ENCODE measurements at places on chromosomes 7 and 10. TPM values are rescaled to one million over a fixed set of nuclear protein-coding genes. Genes with fewer than 3 reads are reported as not detected.

DNA sequence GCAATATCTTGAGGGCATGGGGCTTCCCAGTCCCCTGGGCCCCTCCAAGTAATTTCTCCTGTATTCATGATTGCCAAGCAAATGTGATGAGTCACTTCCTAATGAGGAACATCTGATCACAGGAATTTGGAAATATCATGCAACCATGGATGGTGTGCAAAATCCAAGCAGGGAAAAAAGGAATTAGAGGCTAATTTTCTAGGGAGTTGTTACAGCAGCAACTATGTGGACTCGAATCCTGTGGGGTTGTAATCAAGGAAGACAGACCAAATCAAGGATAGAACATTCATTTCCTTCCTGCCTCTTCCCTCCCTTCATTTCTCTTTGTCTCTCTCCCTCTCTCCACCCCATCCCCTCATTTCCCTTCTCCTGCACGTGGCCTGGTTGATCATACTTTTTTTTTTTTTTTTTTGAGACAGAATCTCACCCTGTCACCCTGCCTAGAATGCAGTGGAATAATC is 23.9 kb upstream of the AGFG2 start:
- no peak for DNase-seq

DNA sequence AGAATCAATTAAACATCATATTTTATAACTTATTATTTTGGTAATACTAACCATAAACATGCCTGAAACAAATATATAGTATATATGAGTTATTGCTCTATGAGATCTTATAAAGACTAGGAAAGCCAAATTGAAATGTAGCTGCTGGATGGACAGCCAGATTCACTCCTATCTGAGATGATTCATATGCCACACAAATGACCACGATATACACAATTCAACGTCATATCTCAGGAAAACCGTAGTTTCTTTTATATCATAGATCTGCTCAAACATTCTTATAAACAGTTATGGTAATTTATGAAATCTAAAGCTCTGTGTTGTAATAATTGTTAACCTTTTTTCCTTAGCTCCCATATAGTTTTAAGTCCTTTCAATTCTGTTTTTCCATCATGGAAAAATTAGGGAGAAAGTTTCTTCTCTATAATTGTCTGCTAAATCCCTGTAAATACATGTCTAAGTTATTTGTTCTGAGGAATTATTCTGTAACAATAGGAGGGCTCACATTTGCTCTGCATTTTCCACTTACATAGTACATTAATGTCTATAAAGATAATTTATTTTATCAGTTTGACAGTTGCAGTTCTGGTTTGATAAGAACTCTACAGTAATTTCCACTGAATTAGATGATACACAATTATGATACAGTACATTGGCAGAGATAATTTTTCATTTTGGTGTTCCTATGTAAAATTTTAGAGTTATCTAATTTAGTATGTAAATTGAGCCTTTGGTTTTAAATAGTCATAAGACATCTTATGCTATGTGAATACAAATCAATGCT is 42.7 kb downstream of the GNAT3 start:
- DNase-seq: no peak

DNA sequence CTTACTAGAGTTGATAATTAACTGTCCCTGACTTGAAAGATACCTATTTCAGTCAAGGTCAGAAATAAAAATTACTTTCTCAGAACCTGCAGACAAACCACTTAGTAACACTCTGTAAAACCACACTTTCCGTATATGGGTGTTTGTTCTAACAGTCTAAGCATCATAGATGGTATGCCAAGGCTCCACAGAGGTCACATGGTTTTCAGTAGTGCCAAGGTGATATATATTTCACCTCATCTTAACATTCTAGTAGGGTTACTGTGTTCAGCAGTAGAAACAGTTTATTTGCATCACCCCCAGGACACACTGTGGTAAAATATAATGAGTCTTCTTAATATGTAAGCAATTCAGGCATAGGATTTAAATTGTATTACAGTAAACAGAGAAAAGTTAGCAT is 61.5 kb downstream of the KCND2 start:
- no peak for DNase-seq

GRCh38 chr7:158850545-158851102 is 5.7 kb upstream of the DYNC2I1 start:
- DNase-seq: no peak

- DNase-seq: no peak
Observed at GRCh38 chr10:12403119-12403518, 53.8 kb downstream of the CAMK1D start.

DNA sequence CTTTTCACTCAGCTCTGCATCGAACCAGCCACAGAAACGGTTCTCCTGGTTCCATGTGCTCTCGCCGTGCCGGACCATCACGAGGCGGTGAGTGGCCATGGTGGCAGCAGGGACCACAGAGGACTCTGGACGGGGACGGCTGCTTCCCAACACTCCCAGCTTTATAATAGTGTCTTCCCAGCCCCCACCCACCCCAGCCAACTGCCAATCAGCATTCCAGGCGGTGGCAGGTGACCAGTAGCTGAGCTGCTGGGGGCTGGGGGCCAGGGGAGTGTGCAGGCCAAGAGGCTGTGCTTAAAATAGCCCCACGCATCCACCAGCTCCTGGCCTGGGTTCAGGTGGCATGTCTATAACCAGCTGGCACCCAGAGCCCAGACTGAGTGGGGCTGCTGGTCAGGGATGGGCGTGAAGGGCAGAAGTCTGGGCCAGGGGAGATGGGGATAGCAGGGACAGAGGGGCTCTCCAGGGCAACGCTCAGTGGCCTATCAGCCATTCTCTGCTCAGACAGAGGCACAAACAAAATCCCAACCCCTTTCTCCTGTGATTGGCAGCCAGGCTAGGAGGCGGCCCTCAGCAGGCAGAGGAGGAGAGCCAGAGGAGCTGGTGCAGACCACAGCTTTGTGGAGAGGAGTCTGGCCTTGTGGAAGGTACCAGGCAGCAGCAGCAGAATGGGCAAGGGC is at the start of gene PGAM2:
Gene PGAM2, minus strand, starts transcription at position 137 of the 680 bp plus-strand sequence. Its CDS starts 38 bp downstream, at position 99.
- DNase-seq: no peak

DNA sequence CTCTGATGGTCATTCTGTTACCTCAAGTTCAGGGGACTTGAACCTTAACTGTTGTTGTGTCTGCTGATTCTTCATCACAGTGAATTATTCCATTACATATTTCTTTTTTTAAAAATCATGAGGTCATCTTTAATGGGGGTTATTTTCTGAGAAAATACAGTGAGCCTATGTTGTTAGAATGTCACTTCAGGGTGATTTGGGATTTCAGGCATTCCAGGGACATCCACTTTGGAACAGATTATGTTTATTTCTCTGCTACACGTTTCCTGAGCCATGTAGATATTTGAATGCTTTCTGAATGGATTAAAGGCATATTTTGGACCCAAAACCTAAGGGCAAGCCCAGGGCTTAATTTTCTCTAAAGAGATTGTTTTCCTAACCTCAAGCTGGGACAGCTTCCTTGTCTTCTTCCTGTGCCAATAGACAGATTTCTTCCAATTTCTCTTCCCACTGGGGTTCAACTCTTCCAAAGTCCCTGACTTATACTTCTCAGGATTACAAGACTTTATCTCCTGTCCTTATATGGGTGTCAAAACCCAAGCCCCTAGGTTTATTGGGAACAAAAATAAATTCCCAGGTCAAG is 271.7 kb downstream of the ARHGAP12 start:
- DNase-seq: no peak

DNA sequence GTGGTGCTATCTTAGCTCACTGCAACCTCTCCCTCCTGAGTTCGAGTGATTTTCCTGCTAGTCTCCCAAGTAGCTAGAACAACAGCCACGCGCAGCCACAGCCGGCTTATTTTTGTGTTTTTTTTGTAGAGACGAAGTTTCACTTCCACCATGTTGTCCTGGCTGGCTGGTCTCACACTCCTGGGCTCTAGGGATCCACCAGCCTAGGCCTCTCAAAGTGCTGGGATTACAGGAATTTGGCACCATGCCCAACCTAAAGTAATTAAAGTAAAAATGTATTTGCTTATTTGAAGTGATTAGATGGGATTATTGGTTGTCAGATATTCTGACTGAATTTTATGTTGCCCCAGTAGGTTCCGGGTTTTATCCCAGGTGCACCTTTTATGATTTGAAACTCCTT is 22.7 kb downstream of the LUC7L2 start:
- DNase-seq: no peak

DNA sequence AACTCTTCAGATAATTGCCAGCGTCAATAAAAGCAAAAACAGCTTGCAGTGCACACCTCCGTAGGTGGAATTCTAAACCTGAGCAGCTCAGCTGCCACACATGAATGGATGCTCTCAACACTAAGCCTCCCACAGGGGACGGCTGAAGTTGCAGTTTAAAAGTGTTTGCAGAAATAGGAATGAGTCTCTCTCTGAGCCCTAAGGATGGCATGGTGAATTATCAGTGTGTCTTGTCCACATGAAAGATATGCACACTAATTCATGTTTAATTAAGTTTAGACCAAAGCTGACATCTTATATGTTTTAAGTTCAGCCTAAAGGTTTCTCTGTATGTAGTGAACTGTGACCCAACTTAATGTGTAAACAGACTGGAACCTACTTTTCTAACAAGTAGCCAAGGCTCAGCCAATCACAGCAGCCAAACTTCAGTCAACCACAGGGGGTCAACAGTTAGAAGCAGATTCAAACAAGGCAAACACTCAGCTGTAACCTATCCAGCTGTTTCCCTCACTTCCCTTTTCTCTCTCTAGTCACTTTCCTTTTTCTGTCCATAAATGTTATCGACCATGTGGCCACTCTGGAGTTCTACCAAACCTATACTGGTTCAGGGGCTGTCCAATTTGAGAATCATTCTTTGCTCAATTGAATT is 38.1 kb downstream of the CTTNBP2 start:
- DNase-seq: no peak

- DNase-seq: no peak
Observed at GRCh38 chr10:89440226-89441009, 26.1 kb downstream of the IFIT5 start.

GRCh38 chr7:140674899-140675701 is 2.4 kb downstream of the ADCK2 start:
- no peak for DNase-seq

GRCh38 chr10:103854265-103854685 is 1.1 kb downstream of the SH3PXD2A start:
- DNase-seq: no peak

- DNase-seq: no peak
Observed at GRCh38 chr10:14476641-14477407, 146.1 kb upstream of the FRMD4A start.

GPNMB gene
- total RNA-seq: not detected

SPRN gene
- not detected for total RNA-seq

TFR2 gene
- total RNA-seq: 2.3 TPM

STRIP2 gene
- total RNA-seq: 0.14 TPM

SMKR1 gene
- 0.22 TPM for total RNA-seq

NIPSNAP2 gene
- total RNA-seq: 45.9 TPM

BAIAP2L1 gene
- 0.33 TPM for total RNA-seq
